Spinal cord (tissue), 10 donors: ENCODE measurements at places on chromosomes 12 and 14. TPM values are rescaled to one million over a fixed set of nuclear protein-coding genes. Genes with fewer than 3 reads are reported as not detected.

The CEP170B gene
- polyA plus RNA-seq: 40.5 TPM

The HOXC4 gene
- polyA plus RNA-seq: 98.7 TPM

The DAO gene
- polyA plus RNA-seq: 0.24 TPM

The DDX47 gene
- polyA plus RNA-seq: 54.1 TPM

The SLC5A8 gene
- polyA plus RNA-seq: 0.71 TPM

The HOXC9 gene
- polyA plus RNA-seq: 17.9 TPM

The DYRK2 gene
- polyA plus RNA-seq: 26.1 TPM

The ENDOU gene
- 0.32 TPM for polyA plus RNA-seq

The TMEM229B gene
- 56.0 TPM for polyA plus RNA-seq

The ACOT2 gene
- polyA plus RNA-seq: 35.1 TPM

The SERPINA1 gene
- polyA plus RNA-seq: 3.8 TPM

The KRT80 gene
- polyA plus RNA-seq: 0.12 TPM

The GAS2L3 gene
- 25.5 TPM for polyA plus RNA-seq

The ERBB3 gene
- polyA plus RNA-seq: 70.1 TPM

The DDIT3 gene
- 29.4 TPM for polyA plus RNA-seq

The TMEM52B gene
- polyA plus RNA-seq: 2.7 TPM

The TEDC1 gene
- 21.3 TPM for polyA plus RNA-seq

The AGAP2 gene
- polyA plus RNA-seq: 109 TPM

The NKX2-1 gene
- not detected for polyA plus RNA-seq

The RFX4 gene
- polyA plus RNA-seq: 65.8 TPM

The TNFAIP2 gene
- 9.4 TPM for polyA plus RNA-seq

The FAIM2 gene
- 188 TPM for polyA plus RNA-seq

The SPX gene
- polyA plus RNA-seq: 4.8 TPM

The C3AR1 gene
- polyA plus RNA-seq: 3.8 TPM

The RPL10L gene
- polyA plus RNA-seq: not detected

The MIPOL1 gene
- polyA plus RNA-seq: 3.9 TPM

The SAMD4A gene
- polyA plus RNA-seq: 17.8 TPM

The TAS2R19 gene
- polyA plus RNA-seq: 1.4 TPM

The MDP1 gene
- polyA plus RNA-seq: 19.5 TPM

The BDKRB1 gene
- polyA plus RNA-seq: not detected

The CLEC2D gene
- 9.6 TPM for polyA plus RNA-seq

The SIX1 gene
- polyA plus RNA-seq: 0.17 TPM

The OR6C76 gene
- polyA plus RNA-seq: not detected
